Sciatic nerve (tissue), 2 donors: ENCODE measurements at places on chromosomes 13 and 19. TPM values are rescaled to one million over a fixed set of nuclear protein-coding genes. Genes with fewer than 3 reads are reported as not detected.

DNA sequence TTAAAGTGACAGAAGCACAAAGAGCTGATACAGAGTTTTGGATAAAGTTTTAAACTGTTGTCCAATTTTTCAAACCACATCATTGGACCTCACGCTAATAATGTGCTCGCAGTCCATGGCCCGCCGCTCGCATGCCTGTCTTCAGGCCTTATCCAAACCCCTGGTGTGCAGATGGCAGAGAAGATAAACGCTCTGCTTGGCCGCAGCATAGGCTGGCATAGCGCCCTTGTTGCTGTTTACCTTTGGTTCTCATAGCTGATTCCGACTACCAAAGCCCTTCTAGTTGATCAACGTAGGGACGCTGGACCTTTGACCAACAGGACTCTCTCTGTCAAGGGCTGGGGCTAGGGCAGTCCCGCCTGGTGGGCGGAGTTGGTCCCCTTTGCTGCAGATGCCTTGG, 23.5 kb upstream of the QTRT1 start:
- no peak for DNase-seq

DNA sequence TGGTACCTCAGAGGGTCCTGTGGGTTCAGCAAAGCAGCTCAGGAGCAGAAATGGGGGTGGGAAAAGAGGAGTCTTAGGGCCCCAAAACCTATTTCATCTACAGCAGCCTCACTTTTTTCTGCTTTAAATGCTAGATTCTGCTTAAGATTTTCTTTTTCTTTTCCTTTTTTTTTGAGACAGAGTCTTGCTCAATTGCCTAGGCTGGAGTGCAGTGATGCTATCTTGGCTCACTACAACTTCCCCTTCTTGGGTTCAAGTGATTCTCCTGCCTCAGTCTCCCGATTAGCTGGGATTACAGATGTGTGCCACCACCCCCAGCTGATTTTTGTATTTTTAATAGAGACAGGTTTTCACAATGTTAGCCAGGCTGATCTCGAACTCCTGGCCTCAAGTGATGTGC, 30.7 kb upstream of the WDFY2 start:
- DNase-seq, result no peak

DNA sequence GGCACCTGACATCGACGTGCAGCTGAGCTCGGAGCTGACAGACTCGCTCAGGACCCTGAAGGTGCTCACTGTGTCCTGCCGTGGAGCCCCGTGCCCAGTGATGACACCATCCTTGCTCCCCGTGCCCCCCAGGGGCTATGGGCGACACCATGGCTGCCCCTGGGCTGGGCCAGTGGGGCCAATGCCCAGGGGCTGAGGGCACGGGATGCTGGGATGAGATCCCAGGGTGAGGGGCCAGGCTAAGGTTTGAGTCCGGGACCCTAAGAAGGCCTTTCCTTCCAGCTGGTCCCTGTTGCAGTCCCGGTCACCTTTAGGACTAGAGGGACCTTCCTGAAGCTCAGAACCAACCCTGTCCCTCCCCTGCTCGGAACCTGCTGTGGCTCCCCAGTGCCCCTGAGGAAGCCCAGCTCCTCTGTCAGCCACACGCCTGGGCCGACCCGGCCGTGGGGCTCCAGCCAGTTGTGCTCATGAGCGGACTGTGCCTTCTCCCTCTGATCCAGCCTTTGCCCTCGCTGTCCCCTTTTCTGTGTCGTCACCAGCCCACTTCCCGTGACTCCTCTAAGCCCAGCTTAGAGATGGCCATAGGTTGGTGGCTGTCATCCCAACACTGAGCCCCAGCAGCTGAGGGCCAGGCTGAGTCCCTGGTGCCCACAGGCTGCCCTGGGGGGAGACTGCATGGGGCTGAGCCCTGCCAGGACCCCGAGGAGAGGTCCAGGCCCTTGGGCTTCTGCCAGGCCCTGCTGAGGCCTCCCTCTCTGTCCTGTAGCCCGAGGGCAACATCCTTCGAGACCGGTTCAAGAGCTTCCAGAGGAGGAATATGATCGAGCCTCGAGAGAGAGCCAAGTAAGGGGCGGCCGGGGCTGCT, 10.6 kb downstream of the NOP53 start:
- DNase-seq, result no peak

- no peak for DNase-seq
Measured at GRCh38 chr13:76730220-76730619, 156.0 kb downstream of the KCTD12 start.

TNNI3 gene
- total RNA-seq, result not detected

ZNF541 gene
- 0.71 TPM for total RNA-seq

ONECUT3 gene
- total RNA-seq, result not detected

CEACAM3 gene
- 3.3 TPM for total RNA-seq

DNA sequence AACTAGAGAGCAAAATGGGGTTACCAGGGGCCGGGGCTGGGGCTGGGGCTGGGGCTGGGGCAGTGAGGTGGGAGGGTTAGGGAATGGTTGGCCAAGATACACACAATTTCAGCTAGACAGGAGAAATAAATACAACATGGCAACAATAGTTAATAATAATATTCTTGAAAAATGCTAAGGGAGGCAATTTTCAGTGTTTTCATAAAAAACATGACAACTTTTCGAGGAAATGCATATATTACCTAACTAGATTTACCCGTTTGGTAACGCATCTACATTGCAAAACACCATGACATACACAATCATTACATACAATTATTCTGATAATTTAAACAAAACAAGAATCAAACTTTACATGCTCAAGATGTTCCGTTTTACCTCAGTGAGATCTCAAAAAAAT, 12.2 kb downstream of the RFPL4AL1 start:
- DNase-seq, result no peak

- DNase-seq, result no peak
Measured at GRCh38 chr19:38193445-38193844, 30.6 kb downstream of the DPF1 start.

ADM5 gene
- total RNA-seq, result 3.7 TPM

KCNN4 gene
- 3.0 TPM for total RNA-seq

- DNase-seq, result no peak
Measured at GRCh38 chr19:39951686-39952085, 17.3 kb upstream of the FCGBP start.

DNA sequence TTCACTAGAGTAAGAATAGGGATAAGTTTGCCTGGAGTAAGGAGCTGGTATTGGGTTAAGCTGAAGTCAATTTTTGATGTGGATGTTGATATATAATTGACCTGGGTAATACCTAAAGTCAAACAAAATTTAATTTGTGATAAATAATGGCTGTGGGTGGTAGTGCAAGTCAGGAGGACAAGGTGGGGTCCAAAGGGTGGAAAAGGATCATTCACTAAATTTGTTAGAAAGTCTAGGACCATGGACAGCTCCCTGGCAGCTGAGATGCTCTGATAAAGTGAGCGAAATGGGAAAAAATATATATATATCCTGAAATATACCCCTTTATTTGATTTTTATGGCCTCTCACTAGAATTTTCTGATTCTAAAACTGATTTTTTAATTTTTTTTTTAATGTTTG, 463.5 kb downstream of the GPC6 start:
- no peak for DNase-seq

- no peak for DNase-seq
Measured at GRCh38 chr13:51130348-51130747, 19.3 kb upstream of the C13orf42 start.

DNA sequence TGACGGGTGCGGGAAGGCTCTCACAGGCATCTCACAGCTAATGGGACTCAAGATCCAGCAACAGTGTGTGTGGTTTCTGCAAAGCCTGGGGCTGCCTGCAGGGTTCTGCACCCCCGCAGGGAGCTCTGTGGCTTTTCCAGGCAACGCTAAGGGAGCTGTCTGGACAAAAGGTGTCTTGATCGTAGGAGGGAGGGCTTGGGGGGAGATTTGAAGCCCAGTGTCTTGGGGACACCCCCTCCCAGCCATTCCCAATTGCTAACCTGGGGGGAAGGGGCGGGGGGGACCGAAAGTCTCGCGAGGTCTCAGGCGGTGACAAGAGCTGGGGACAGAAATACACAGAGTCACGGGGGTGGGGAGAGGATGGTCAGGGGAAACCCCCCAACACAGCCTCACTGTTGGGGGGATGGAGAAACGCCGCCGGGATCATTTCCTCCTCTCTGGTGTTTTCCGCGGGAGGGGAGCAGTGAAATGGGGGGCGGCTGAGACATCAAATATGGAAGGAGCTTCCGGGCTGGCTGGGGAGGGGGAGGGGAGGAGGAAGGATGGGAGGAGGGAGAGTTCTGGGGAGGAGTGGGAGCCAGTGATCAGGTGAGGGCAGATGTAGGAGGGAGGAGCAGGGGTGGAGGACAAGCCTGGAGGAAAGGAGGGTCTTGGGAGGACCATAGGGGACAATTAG, 13.3 kb downstream of the KCNC3 start:
- DNase-seq, result no peak

GRCh38 chr19:1057176-1057855, 9.7 kb upstream of the ARHGAP45 start:
- no peak for DNase-seq

MAMSTR gene
- 5.8 TPM for total RNA-seq

LRRC25 gene
- total RNA-seq, result 8.2 TPM

IFNL1 gene
- total RNA-seq, result not detected

- no peak for DNase-seq
Measured at GRCh38 chr13:35473206-35473775, 3.2 kb downstream of the MAB21L1 start.

GRCh38 chr19:23916991-23917390, 2.3 kb downstream of the ZNF726 start:
- DNase-seq, result no peak

CACNA1A gene
- total RNA-seq, result 37.4 TPM

DNA sequence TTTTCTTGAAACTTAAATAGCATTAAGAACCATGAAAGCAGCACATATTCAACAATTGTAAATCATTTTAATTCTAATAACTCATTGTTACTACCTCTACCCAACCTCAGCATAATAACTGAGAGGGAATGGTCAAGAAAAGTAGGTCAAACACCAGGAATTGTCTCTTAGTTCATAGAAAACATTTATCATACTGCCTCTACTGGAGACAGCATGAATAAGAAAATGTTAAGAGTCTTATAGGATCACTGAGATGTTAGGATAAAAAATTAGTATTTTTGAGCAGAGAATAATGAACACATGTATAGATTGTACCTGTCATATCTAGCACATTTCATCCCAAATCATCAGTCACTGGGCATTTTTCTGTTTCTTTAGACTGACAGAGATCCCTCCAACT, 515.3 kb downstream of the PCDH9 start:
- DNase-seq, result no peak

LILRB2 gene
- 12.9 TPM for total RNA-seq

DNA sequence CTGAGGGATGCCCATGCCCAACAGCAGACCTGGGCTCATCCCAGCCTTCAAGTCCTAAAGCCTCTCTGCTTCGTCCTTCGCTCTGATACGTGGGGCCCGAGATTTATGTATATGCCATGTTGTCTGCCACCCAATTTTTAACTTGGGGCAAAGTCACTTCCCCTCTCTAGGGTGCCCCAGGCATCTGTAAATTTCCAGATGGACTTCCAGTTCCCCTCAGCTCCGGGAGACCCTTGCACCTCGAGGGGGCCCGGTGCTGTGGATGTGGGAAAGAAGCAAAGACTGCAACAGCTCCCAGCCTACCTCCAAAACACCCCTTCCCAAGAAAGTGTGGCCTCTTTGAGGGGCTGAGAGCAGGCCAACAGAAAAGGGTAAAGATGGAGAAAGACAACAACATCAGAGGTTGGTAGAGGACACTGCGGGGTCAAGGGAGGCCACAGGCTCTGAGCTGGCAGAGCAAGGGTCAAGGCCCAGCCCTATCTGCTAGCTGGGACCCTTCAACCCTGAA, 97.4 kb downstream of the STK24 start:
- peak; percentile 40 for DNase-seq

DNA sequence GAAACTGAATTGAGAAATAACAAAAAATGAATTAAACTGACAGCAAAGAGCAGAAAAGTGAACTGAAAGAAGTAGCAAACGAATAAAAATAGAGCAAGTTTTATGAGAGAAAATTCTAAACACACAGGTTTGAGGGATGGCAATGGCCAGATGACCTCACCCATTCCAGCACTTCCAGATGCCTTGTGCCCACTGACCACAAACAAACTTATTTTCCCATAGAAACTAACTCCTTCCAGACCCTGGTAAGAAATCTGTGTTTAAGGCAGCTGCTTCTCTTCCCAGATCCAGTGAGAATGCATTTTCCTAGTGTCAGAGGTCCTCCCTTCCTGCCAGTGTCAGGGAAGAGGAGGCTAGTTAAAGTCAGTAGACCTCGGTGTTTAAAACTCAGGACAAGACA, 51.7 kb downstream of the RXFP2 start:
- no peak for DNase-seq

GRCh38 chr13:52652196-52652979, at the start of gene SUGT1:
Gene SUGT1, plus strand, starts transcription at chr13:52652836. Its CDS starts 85 bp downstream, at chr13:52652921.
- DNase-seq, result peak; percentile 98

SYT3 gene
- total RNA-seq, result not detected

FREM2 gene
- 9.2 TPM for total RNA-seq

- no peak for DNase-seq
Measured at GRCh38 chr13:102018716-102019115, 383.1 kb downstream of the FGF14 start.

GRCh38 chr19:8001995-8002849, 3.2 kb downstream of the ELAVL1 start:
- DNase-seq, result peak; percentile 88

- DNase-seq, result no peak
Measured at GRCh38 chr13:111202156-111202621, 87.1 kb downstream of the ARHGEF7 start.

TNFSF9 gene
- 0.62 TPM for total RNA-seq

RINL gene
- total RNA-seq, result 9.6 TPM

DNA sequence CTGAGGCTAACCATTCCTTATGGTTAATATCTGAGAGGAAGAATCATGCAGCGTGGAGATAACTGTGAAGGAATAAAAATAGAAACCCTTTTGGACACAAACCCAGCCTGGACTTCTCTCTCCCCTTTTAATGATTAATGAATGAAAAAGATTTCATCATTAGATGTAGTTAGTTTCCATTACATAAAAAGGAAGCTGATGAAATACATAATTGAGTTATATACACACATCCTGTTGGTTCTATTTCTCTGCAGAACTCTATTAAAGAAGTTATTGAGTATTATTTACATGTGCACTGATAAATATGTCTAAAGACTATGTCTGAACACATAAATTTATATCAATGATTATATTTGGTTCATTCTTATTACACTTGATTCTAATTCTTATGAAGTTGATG, 465.3 kb downstream of the GPC5 start:
- no peak for DNase-seq

PPM1N gene
- 1.8 TPM for total RNA-seq

JUNB gene
- 279 TPM for total RNA-seq

GRCh38 chr19:6109947-6110346, 353 bp downstream of the RFX2 start:
- DNase-seq, result no peak
